Activated T-cell treated with anti-CD3 and anti-CD28 coated beads for 4 hours (primary cell): ENCODE measurements at places on chromosomes 4 and X.

DNA sequence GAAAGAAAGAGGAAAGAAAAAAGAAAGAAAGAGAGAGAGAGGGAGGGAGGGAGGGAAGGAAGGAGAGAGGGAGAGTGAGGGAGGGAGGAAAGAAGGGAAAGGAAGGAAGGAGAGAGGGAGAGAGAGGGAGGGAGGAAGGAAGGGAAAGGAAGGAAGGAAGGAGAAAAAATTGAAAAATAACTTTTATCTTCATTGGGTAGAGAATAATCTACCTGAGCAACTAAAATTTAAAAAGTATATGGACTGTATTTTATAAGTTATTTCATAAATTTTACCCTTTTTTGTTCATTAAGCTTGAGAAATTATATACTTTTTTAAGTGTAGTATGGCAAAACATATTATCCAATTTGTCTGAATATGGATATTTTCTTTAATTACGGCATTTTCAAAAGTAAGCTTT lies 32.0 kb downstream of the ARSJ start:
- DNase-seq = no peak

- DNase-seq = no peak
Measured at GRCh38 chrX:16869393-16870094, 618 bp downstream of the RBBP7 start.

DNA sequence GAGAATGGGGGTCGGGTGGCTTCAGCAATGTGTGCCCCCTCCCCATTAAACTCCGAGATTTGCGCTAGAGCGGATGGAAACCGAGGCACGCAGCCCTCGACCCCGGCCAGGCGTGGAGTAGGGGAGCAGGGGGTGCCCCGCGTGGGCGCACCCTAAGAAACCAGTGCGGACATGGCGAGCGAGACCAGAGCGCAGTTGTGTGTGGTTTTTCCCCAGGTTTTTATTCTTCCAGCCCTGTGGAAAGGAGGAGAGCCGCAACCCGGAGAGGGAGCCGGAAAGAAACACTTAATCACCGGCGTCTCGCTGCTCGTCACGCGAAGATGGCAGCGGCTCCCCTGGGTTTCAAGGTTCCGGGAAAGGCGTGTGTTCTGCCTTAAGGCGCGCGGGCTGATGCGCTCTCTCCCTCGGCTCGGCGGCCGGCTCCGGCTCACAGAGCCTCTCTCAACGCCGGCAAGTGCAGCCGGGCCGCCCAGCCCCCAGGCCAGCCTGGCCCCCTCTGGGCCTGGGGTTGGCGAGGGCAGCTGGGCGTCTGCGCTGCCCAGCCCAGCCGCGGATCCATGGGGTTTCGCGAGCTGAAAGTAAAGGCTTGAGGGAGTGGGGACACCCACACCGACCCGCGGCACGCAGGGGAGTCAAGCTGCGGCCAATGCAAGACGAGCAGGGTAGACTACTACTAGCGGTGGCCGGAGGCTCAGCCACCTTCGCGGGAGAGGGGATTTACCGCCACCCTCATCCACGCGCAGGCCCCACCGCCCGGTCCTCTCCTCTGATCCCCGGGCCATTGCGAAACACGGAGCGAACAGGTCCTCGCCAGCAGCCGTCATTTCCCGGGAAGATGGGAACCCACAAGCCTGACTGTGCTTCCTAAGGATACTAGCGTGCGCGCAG lies 74.0 kb upstream of the BCOR start:
- no peak for DNase-seq

- no peak for DNase-seq
Measured at GRCh38 chrX:2449135-2449886, 51.5 kb downstream of the DHRSX start.

- no peak for DNase-seq
Measured at GRCh38 chr4:8220661-8221450, 21.8 kb downstream of the SH3TC1 start.

DNA sequence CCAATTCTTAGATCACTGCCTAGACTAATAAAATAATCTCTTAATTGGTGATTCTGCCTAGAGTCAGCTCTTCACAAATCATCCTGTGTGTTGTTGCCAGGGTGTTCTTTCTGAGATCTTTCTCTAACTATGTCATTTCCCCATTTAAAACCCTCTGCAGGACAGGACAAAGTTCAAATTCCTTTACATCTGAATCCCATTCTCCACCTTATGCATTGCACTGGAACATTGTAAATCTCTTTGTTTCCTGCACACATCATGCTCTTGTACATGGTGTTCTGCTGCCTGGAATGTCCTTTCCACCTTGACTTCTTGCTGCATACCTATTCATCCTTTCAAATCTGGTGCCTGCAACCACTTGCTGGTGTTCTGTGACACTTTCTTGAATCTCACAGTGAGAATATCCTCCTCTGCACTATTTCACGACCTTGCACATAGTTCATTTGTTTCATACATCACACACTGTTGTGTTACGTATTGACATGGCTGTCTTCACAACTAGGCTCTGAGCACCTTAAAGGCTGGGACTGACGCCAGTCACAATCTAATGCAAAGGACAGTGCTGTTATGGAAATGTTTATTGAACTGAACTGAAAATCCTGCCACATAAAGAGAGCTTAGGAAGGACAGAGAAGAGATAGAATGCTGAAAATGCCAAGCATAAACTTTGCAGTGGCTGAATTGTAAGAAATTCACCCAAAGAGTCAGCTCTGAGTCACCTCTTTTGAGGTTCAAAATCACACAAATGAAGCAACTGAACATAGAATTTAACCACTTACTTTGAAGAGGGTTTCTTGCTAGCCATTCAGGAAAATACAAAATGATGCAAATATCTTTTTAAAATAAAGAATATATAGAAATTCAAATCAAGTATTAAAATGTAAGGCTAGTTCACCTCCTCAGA lies 26.4 kb upstream of the SMIM14 start:
- no peak for DNase-seq
